ENCODE measurements at places on chromosomes 2 and 18. TPM values are rescaled to one million over a fixed set of nuclear protein-coding genes. Genes with fewer than 3 reads are reported as not detected.

Gene NTSR2
- polyA plus RNA-seq, result 0.35 TPM

Gene CDH20
- 2.0 TPM for polyA plus RNA-seq

Gene SEH1L
- polyA plus RNA-seq, result 33.8 TPM

Gene RBM43
- polyA plus RNA-seq, result 1.8 TPM

Gene ZNF892
- 0.35 TPM for polyA plus RNA-seq

Gene IL36RN
- polyA plus RNA-seq, result not detected

Gene PIAS2
- 9.2 TPM for polyA plus RNA-seq

Gene DNAH6
- polyA plus RNA-seq, result not detected

Gene POTEJ
- not detected for polyA plus RNA-seq

Gene CIDEA
- 1.0 TPM for polyA plus RNA-seq

Gene RAX
- not detected for polyA plus RNA-seq

Gene ERBB4
- 0.07 TPM for polyA plus RNA-seq

Gene SCN9A
- 0.10 TPM for polyA plus RNA-seq

Gene SLC40A1
- 8.4 TPM for polyA plus RNA-seq

Gene FAM237A
- not detected for polyA plus RNA-seq

Gene CLEC4F
- 0.21 TPM for polyA plus RNA-seq

Gene DSC3
- 0.06 TPM for polyA plus RNA-seq

Gene SOCS6
- polyA plus RNA-seq, result 13.8 TPM

Gene RPRM
- polyA plus RNA-seq, result not detected

Gene MEIS1
- polyA plus RNA-seq, result 5.3 TPM

Gene TP53I3
- polyA plus RNA-seq, result 5.6 TPM

Gene IL1F10
- polyA plus RNA-seq, result not detected

Gene SLC4A5
- polyA plus RNA-seq, result 0.27 TPM

Gene SYT4
- polyA plus RNA-seq, result 0.05 TPM

Gene ST8SIA5
- 3.2 TPM for polyA plus RNA-seq

Gene EML6
- polyA plus RNA-seq, result 2.5 TPM

Gene CPO
- 0.42 TPM for polyA plus RNA-seq

Gene PTPRN
- 0.17 TPM for polyA plus RNA-seq

Gene SLC30A3
- polyA plus RNA-seq, result 0.09 TPM

Gene GALNT3
- 0.14 TPM for polyA plus RNA-seq

Gene TTN
- 248 TPM for polyA plus RNA-seq

Gene AGXT
- polyA plus RNA-seq, result 0.11 TPM

Gene ASB18
- polyA plus RNA-seq, result 1.1 TPM

Gene IL36B
- polyA plus RNA-seq, result not detected

Gene SERPINB2
- polyA plus RNA-seq, result not detected

Measured in psoas muscle (tissue), 8 donors.